Kidney epithelial cell (primary cell): ENCODE measurements at places on chromosomes 16 and 17.

- DNase-seq: no peak
Measured at GRCh38 chr17:41792845-41793783, 6.6 kb upstream of the JUP start.

DNA sequence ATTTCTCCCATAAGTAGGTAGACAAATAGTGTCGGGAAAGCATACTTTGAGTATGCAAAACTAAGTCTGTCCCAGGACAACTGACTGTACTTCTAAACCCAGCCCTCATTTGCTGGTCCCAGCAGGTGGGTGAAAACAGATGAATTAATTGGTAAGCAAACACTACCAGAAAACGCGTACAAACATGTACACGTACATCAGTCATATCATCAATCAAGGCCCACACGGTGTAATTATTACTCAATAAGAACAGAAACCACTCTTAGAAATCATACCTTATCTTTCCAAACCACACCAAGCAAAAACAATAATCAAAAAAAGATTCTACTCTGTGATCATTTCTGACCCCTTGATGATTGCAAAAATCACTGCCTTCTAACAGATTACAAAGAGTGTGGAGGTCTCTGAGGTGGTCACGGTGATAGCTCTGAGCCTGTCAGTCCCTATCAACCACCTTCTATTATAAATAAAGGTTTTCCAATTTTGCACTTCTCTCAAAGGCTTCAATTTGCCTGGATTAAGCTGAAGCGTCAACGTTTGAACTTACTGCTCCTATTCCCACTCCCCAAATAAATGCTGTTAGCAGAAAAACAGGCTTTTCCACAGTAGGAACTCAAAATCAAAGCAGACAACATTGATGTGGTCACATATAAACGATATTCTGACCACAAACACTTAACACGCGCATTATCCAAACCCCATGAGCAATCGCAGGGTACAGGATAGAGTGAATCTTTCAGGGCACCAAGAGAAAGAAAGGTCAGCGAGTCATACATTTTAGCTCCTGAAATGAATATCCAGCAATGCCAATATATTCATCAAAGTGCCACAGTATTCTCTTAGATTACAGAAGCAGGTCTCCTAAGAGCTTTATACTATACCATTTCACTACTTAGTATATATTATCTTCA lies 211.9 kb downstream of the STX8 start:
- DNase-seq: no peak

DNA sequence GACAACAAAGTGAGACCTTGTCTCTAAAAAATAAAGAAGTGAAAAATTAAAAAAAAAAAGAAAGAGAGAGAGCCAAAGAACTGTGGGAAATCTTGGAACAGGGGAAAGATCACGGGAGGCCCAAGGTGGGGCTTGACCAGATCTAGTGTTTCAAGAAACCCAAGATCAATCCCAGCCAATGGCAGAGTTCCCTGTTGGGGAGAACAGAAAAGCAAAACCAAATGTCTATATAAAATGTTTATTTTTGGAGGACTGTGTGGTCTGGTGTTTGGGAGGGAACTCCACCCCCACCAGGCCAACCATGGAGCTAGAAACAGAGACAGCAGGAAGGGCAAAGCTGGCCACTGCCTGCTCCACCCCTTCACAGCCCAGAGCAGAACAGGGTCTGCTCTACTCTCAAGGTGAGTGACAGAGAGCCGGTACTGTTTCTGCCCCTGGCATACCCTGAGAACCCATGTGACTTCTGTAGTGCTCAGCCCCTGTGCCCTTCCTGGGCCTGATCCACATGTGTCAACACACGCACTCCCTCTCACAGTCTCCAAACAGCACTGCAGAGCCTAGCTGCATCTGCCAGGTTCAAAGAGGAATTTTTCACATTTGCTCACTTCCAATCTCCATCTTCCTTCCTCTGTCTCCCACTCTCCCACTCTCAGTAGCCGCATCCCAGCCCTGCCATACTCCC lies 3.7 kb downstream of the TMEM101 start:
- no peak for DNase-seq

DNA sequence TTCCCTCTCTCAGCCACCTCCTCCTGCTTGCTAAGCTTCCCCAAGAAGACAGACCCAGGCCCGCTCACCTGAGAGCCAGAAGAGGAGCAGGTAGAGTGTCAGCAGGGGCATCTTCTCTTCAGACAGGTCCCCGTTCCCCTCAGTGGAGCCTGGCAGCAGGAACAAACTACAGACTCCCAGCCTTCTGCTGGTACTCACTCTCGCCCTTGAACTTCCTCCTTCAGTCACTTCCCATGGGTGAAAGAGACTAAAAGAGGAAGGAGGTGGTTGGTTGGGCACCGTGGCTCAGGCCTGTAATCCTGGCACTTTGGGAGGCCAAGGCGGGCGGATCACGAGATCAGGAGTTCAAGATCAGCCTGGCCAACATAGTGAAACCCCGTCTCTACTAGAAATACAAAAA lies at the start of gene CD300LF:
Gene CD300LF, minus strand, starts transcription at position 168 of the 400 bp plus-strand sequence. Its CDS starts 57 bp downstream, at position 111.
- DNase-seq: no peak

- DNase-seq: peak; percentile 48
Measured at GRCh38 chr16:67530013-67530939, 1.6 kb downstream of the RIPOR1 start.

DNA sequence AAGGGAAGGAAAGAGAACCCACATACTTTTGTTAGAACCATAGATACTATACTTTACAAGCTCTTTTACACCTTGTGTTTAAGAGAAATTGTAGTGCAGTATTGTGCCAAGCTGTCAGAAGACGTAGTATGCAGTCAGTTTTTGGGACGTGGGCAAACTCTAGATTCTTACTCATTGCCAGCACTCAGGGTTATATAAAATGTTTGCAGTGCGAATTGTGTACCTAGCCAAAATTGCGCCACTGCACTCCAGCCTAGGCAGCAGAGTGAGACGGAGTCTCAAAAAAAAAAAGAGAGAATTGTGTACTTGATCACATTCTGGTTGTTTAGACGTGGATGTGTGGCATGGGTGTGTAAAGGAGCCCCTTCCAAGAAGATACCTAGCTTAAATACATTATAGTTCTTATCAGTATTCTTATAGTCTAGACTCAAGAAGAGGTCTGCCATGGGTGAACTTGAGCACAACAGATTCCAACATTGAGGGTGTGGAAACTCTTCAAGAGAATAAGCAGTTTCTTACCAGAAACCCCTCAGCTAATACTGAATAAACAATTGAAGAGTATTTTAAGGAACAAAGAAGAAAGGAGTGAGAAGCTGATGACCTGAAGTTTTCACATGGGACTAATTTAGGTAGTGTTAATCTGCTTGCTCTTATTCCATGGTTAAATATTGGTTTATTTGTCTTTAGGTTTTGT lies 27.4 kb upstream of the MRC2 start:
- no peak for DNase-seq

- no peak for DNase-seq
Measured at GRCh38 chr17:42337442-42337841, 49.1 kb downstream of the STAT5A start.

GRCh38 chr16:84124257-84125073 lies 7.7 kb upstream of the MBTPS1 start:
- no peak for DNase-seq

DNA sequence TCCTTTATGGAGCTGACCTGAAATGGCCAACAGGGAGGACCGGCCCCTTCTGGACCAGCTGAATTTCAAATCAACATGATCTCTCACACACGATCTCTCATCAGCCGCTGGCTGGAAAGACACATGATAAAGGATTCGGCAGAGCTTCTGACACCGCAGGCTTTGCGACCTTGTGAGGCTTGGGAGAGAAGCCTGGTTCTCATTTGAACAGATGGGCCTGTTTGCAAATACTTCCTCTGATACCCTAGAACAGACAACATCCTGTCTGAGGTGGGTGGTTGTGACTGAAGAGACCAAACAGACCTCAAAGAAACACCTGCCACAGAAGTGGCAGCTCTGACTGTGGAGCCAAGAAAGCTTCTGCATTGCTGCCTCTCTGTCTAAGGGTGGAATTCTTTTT lies 77.9 kb upstream of the SDK2 start:
- no peak for DNase-seq

GRCh38 chr17:59950049-59950448 lies 14.5 kb downstream of the RNFT1 start:
- no peak for DNase-seq

GRCh38 chr17:43353393-43353792 lies 45.4 kb upstream of the ARL4D start:
- DNase-seq: no peak

- no peak for DNase-seq
Measured at GRCh38 chr17:66221755-66222530, 7.3 kb downstream of the APOH start.

DNA sequence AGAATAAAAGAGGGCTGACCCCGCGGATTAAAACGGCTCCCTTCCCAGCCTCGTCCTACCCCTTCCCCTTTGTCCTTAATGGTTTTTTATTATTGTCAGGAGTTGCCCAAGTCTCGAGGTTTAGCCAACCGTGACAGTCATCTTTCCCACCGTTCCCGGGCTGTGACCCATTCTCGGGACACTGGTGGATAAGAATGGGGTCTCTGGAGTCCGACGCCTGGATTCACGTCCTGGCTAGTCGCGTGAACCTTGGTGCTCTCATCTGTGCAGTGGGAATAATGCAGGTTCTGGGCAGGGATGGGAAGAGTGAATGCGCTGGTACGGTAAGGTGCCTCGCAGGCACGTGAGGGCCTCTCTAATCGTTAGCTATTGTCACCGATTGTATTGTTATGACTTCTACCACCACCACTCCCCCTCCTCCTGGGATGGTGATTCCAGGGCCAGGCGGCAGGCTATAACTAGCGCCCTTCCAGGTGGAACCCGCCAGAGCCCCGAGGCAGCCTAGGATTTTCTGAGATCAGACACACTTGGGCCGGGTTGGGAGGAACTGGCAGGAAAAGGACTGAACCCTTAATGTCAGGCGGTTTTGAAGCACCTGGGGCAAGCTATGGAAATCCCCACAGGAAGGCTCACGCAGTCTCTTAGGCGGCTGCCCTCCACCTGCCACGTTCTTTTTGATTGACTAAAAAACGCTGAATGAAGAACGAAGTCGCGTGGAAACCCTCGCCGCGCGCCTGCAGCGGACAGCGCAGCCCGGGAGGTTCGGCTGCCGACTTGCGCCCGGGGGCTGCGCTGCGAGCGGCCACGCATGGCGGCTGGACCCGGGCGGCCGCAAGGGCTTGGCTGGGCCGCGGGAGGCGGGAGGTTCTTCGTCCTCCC lies 2.7 kb downstream of the HS3ST3B1 start:
- no peak for DNase-seq

- no peak for DNase-seq
Measured at GRCh38 chr17:69405096-69405495, 9.4 kb upstream of the MAP2K6 start.

DNA sequence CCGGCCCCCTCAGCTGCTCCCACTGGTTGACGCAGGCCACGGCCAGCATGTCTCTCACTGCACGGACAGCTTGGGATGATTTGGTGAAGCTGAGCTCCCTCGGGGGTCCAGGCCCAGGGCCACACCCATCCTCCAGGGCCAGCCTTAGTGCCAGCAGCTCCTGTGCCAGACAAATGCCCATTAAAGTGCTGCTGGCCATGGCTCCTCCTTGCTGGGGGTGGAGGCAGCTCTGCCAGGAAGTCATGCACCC lies 2.5 kb downstream of the TRIM47 start:
- no peak for DNase-seq

DNA sequence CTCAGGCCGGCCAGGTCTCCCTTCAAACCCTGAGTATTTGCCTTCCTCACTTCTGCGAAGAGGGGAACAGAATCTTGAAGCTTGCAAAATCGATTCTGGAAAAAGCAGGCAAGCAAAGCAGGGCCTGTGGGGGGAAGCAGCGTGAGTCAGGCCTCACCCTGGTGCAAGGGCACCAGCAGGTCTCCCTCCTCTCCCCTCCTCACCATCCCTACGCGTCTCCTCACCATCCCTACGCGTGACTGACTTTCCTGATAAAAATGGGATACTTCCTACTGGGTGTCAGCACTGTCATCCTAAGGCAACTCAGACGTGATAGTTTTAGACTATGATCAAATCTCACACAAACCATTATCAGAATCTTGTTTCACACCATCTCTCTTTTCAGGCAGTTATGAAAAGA lies 12.1 kb downstream of the CMTM3 start:
- DNase-seq: no peak

DNA sequence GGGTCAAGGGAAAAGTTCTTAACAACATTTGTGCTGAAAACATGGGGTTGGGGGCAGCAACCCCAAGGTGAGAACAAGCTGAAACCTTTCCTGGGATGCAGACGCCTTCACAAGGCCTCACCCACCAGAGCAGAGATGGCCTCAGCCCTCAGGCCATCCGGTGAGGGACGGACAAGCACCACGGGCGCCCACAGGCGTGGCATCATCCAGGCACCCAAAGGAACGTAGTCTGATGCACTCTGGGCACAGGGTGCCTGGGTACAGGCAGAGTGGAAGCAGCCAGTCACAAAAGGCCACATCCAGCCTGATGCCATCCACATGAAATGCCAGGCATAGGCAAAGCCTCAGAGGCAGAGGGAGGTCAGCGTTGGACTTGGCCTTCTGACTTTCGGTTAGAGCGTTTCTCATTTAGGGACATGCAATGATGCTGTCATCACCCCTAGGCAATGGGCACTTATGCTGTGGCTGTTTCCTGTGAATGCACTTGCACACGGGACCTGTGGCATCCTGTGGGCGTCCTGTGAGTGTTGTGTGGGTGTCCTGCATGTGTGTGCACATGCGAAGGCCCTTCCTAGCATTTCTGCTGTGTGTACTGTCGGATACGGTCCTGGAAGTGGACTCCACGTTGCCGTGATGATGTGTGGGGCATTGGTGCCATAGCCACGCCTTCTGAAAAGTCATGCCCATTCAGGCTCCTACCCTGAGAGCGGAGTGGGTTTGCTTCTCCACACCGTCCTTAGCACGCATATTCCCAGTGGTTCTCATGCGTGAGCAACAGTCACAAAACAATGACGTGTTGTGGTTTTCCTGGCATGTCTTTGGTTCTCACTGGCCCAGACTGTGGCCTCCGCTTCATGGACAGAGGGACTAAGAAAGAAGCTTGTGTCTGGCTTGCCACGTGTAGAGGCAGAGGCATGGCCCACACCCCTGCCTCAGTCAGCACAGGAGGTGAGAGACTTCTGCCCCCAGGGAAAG lies 52.7 kb upstream of the ZNF469 start:
- DNase-seq: no peak

DNA sequence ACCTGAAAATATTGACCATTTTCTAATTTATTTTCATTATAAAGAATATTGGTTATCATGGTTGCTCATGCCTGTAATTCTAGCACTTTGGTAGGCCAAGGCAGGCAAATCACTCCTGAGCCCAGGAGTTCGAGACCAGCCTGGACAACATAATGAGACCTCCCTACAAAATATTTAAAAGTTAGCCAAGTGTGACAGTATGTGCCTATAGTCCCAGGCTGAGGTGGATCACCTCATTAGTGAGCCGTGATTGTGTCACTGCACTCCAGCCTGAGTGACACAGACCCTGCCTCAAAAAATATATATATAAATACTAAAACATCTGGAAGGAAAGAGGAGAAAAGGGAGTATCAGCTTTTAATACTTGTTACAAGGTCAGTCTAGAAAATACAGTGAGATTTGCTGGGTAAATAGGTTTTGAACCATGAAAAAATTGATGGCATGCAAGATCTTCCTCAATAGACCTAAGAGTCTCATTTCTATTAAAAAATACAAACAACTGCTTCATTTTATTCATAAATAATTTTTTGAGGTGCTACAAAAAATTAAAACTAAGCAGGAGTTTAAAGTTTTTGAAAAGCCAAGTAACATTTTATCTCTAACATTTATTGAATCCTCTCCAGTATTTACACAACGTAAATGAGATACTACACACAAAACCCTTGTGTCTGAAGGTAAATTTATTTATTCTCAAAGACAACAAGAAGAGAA lies 47.7 kb downstream of the TUBD1 start:
- DNase-seq: peak; percentile 59
